ENCODE measurements at places on chromosomes 7 and 10.

DNA sequence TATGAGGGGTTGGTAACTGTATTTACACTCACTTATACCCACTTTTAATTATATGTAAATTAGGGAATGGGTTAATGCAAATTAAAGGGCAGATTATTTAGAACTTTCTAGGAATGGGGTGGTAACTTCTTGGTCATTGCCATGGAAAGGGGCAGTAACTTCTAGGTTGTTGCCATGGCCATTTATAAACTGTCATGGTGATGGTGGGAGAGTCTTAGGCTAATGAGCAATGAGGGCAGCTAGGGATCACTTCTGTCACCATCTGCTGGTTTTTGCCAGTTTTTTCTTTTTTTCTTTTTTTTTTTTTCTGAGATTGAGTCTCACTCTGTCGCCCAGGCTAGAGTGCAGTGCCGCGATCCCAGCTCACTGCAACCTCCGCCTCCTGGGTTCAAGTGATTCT, 33.1 kb downstream of the NAPEPLD start:
- DNase-seq, result no peak

DNA sequence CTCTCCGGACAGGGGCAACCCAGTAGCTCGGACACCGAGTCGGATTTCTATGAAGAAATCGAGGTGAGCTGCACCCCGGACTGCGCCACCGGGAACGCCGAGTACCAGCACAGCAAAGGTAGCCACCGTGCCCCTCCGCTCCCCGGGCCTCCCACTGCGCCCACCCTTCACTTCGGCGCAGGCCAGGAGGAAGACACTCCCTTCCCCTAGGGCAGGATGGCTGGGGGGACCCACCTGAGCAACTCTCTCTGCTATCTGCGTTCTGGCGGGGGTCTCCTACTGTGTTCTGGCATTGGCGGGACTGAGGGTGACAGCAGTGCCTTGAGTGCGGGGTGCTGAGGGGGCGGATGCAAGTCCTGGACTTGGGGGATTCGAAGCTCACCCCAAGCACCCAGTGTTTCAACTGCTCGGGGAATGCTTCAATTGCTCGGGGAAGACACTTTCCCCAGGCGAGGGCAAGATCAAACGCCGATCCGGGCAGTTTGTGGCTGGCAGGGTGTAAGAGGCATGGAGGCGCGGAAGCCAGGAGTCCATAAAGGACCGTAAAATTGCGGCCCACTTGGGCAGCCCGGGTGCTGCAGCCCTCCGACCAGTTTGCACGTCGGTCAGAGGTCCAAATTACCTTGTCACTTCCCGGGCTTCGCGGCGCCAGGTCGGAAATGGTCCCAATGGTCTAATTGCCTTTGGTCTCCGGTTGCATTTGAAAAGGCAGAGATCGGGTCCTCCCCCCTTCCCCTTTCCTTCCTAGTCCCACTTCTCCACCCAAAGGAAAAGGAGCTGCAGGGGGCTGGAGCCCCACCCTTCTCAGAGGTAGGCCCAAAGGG, 950 bp downstream of the EVX1 start:
- DNase-seq, result no peak

DNA sequence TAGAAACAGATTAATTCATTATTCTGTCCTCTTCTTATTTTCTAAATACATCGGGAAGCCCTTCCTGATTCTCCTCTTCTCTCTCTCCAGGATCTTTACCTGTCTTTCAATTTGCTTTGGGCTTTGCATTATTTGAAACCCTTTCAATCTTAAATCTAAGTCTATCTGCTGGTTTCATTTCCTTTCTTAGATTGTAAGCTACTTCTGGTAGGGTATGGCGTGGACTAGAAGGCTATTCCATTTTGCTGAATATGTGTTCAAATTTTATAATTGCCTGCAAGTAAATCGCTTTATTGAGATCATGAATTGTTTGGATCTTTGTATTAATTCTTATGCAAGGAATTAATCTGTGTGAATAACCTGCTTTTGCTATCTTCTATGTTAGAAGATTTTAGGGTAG, 11.1 kb downstream of the STAM start:
- DNase-seq, result no peak

DNA sequence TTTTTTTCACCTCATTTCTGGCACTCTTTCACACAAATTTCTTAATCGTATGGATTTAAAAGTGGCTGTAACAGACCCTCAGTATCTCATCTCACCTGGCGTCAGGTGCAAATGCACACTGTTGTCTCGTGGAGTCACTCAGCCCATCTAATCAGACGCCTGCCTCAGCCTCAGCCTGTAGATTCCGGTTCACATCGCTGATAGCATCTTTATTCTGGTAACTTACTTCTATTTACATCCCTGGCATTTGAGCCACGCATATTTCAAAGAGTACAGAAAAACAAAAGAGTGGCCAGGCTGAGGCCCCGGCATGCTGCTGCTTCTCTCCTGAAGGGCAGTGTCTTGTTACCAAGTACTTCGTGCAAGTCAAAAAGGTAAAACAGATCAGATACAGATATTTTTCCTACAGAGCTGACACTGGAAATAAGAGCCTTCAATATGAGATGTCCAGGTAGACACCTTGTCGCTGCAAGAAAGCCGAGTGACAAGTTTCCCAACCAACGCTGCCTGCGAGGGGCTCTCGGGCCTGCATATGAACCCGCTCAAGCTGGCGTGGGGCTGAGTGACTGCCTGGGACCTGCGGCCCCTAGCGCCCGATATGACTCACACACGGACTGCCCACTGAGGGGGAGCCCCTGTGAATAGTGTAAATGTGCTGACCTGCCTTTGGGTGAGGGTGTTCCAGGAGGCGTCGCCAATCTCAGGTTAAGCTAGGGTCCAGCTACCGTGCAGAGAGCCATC, 4.3 kb downstream of the VIPR2 start:
- no peak for DNase-seq
